Mesothelial cell of epicardium (in vitro differentiated cells): ENCODE measurements at places on chromosomes 5 and 9. TPM values are rescaled to one million over a fixed set of nuclear protein-coding genes. Genes with fewer than 3 reads are reported as not detected.

- no peak overlapping the region for H3K27ac ChIP-seq
- no peaks in the 10 kb centered on the region for H3K4me1 ChIP-seq
Observed at GRCh38 chr5:10410662-10411061, 31.0 kb upstream of the ROPN1L start.

DNA sequence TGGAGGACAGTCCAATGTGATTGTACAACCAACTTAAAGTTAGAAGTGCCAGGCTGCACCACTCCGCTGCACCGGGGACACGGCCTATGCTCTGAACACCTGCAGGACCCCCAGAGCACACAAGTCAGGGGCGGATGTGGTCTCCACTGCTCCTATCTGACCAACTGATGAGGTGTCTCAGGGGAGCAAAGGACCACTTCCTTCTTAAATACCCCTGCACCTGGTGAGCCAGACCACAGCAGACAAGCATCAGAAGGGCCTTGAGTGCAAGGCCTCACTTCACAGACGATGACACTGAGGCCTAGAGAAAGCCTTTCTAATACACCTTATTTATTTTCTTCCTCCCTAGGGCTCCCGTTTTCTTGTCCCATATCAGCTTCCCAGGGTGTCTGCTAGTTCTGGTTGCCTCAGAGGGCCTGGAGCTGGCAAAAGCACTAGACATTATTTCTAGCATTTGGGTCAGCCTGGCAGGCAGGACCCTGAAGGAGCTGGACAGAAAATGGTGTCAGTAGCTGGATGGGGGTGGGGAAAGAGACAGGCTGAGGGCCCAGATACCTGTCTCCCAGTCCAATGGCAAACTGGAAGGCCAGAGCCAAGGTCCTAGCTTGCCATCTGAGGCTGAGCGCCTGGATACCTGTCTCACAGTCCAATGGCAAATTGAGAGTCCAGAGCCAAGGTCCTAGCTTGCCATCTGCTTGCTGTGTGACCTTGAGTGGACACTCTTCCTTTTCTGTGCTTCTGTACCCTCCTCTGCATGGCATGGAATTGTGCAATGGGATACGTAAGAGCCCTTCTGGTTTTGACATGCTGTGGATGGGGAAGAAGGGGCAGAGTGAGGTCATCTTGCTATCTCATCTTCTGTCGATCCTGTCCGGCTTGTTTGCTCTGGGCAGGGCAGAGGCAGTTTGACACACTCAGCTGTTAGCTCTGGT lies 9.0 kb downstream of the CCDC69 start:
- H3K36me3 ChIP-seq: no peaks in the 10 kb centered on the region
- peaks cover 14% of the 10 kb centered on the region for H3K4me1 ChIP-seq
- H3K27ac ChIP-seq: no peak overlapping the region

- H3K36me3 ChIP-seq: no peaks in the 10 kb centered on the region
- no peak overlapping the region for H3K27ac ChIP-seq
- H3K27me3 ChIP-seq: no peaks in the 10 kb centered on the region
- no peak for DNase-seq
Observed at GRCh38 chr9:88998911-88999310, 7.6 kb downstream of the S1PR3 start.

GRCh38 chr9:6655036-6655435 lies 9.5 kb upstream of the GLDC start:
- H3K4me3 ChIP-seq: no peak overlapping the region
- no peaks in the 10 kb centered on the region for H3K36me3 ChIP-seq
- H3K27me3 ChIP-seq: no peaks in the 10 kb centered on the region
- no peak overlapping the region for H3K27ac ChIP-seq
- no peak for DNase-seq

DNA sequence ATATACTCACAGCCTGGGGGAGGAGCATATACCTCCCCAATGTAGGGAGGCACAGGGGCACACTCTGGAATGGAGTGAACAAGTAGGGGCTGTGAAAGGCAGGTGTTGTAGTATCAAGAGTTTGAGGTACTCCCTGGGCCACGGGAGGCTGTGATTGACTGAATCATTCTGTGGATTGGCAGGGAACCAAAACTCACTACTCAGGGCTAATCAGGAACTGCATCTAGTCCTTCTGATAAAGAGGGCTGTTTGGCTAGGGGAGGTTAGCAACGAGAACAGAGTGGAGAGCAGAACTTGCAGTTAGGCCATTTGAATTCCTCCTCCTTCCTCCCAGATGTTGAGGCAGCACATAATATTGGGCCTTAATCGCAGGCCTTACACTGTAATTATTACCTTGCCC lies 369.2 kb upstream of the MPDZ start:
- peaks cover 11% of the 10 kb centered on the region for H3K36me3 ChIP-seq
- H3K27me3 ChIP-seq: no peaks in the 10 kb centered on the region
- peaks cover 24% of the 10 kb centered on the region for H3K4me1 ChIP-seq

DNA sequence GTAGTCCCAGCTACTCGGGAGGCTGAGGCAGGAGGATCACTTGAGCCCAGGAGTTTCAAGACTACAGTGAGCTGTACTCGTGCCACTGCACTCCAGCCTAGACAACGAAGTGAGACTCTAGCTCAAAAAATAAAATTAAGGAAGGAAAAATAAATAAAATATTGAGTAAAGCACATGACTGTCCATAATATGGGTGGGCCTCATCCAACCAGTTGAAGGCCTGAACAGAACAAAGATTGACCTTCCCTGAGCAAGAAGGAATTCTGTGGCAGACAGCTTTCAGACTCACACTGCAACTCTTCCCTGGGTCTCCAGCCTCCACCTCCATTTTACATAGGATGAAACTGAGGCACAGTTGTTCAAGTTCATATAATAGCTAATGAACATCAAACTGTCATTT lies 72.3 kb downstream of the RAD23B start:
- no peaks in the 10 kb centered on the region for H3K27me3 ChIP-seq
- no peak for DNase-seq
- H3K27ac ChIP-seq: no peak overlapping the region
- no peak overlapping the region for H3K4me3 ChIP-seq
- H3K36me3 ChIP-seq: no peaks in the 10 kb centered on the region
- H3K4me1 ChIP-seq: no peaks in the 10 kb centered on the region

DNA sequence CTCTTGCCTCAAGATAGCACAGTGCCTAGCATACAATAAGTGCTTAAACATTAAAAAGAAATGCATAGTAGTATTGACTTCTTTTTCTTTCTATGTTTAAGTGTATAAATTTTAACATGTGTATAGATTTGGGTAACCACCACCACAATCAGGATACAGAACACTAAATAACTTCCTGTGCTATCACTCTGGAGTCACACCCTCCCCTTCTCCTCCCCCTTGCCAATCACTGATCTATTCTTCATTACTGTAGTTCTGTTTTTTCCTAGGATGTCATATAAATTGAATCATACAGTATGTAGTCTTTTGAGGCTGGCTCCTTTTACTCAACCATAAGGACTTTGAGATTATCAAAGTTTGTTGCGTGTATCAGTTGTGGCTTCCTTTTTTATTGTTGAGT lies 68.5 kb downstream of the OSTF1 start:
- no peaks in the 10 kb centered on the region for H3K4me1 ChIP-seq
- DNase-seq: no peak
- H3K4me3 ChIP-seq: no peak overlapping the region
- no peak overlapping the region for H3K27ac ChIP-seq
- no peaks in the 10 kb centered on the region for H3K27me3 ChIP-seq

DNA sequence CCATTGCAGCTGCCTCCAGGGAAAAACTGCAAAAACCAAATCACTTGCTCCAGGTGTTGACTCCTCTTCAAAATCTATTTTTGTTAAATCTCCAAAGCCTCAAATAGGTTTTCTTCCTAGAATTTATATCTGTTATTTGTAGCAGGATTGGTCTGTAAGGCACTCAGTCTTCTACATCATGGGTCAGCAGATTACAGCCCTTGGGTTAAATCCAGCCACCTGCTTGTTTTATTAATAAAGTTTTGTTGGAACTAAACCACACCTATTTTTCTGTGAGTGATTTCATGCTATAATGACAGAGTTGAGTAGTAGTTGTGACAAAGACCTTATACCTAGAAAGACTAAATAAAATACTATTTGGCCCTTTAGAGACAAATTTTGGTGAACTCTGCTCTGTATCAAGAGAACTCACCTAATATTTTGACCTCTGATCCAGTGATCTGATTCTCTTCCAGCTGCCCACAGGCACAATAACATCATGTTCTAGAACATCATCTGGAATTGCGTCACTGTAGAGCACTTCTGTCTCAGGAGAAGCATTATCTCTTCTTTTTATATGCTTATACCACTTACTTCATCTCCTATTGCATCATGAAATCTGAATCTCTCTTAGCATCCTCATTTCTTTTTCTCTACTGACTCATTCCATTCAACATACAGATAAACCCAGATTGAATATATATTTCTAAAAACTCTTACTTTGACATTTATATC lies 130.1 kb downstream of the RPS23 start:
- no peak overlapping the region for H3K4me3 ChIP-seq
- no peaks in the 10 kb centered on the region for H3K27me3 ChIP-seq
- peaks cover 10% of the 10 kb centered on the region for H3K4me1 ChIP-seq

- no peak overlapping the region for H3K27ac ChIP-seq
- no peak for DNase-seq
- H3K27me3 ChIP-seq: peaks cover 6% of the 10 kb centered on the region
- peaks cover 2% of the 10 kb centered on the region for H3K4me1 ChIP-seq
- no peak overlapping the region for H3K4me3 ChIP-seq
Observed at GRCh38 chr9:121976751-121977150, 116.4 kb downstream of the TTLL11 start.

DNA sequence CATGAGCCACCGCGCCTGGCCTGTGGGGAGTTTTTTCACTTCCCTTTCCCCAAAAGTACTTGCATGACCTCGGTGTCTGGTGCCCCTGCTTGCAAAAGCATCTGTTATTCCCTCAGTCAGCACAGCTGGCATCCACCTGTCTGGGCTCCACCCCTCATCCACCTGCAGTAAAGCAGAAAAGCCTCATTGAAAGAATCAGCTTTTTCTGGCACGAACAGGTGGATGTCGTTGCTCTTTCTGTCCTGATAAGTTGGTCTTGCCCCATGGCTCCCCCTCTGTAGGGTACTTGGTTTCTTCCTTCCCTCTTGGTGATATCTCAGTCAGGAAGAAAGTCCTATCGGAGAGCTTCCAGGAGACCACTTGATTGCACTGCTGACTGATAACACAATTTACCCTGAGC lies 37.4 kb downstream of the WWC1 start:
- H3K4me3 ChIP-seq: peak overlapping the region; percentile 8
- H3K4me1 ChIP-seq: peaks cover 45% of the 10 kb centered on the region
- DNase-seq: no peak
- no peaks in the 10 kb centered on the region for H3K36me3 ChIP-seq

- no peaks in the 10 kb centered on the region for H3K27me3 ChIP-seq
- H3K4me1 ChIP-seq: peaks cover 43% of the 10 kb centered on the region
- DNase-seq: peak; percentile 71
Observed at GRCh38 chr5:59039296-59040023, 456.6 kb downstream of the RAB3C start.

DNA sequence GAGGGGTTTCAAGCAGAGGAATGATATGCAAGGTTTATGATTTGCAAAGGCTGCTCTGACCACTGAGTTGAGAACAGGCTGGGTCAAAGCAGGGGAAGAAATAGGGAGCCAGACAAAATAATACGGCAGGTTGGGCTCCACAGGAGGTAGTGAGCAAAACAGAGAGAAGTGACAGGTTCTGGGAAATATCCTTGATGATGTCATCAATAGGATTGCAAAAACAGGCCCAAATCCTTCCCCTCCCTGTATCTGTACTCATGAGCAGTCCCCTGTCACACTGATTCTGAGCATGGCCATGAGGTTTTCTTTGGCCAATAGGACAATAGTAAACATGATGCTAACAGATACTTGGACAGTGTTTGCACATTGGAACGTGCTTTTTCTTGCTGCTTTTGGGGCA lies 471.8 kb upstream of the BRINP1 start:
- no peaks in the 10 kb centered on the region for H3K36me3 ChIP-seq
- no peak overlapping the region for H3K4me3 ChIP-seq
- H3K27me3 ChIP-seq: no peaks in the 10 kb centered on the region
- H3K27ac ChIP-seq: peak overlapping the region; percentile 67

DNA sequence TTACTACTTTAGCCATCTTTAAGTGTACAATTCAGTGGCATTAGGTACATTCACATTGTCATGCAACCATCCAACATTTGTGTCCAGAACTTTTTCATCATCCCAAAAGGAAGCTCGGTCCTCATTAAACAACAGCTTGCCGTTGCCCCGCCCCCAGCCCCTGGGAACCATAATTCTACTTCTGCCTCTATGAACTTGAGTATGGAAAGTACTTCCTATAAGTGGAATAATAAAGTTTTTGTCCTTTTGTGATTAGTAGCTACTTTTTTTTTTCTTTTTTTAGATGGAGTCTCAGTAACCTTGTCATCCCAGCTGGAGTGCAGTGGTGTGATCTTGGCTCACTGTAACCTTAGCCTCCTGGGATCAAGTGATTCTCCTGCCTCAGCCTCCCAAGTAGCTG lies 5.0 kb downstream of the GBGT1 start:
- H3K27me3 ChIP-seq: no peaks in the 10 kb centered on the region
- DNase-seq: no peak
- H3K36me3 ChIP-seq: peaks cover 20% of the 10 kb centered on the region
- no peaks in the 10 kb centered on the region for H3K4me1 ChIP-seq
- no peak overlapping the region for H3K4me3 ChIP-seq
- no peak overlapping the region for H3K27ac ChIP-seq

DNA sequence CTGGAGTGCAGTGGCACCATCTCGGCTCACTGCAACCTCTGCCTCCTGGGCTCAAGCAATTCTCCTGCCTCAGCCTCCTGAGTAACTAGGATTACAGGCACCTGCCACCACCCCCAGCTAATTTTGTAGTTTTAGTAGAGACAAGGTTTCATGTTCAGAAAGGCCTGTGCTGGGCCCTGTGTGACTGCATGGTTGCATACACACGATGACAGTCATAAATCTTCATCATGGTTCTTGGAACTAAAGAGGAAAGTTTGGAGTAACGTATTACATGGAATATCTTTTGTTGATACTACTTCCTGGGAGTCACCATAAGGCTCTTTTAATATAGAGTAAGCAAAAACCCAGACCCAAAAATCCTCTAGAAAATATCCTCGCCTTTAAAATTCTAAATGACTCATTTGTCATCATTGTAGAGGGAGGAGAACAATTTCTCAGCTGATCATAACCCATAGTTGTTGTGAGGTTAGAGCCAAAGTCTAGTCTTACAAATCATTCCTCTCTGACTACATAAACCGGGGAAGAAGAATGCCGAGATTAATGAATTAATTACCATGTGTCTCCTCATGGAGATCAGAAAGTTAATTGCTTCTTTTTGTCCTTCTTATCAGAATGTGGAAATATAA lies 47.0 kb downstream of the KLF9 start:
- H3K4me3 ChIP-seq: no peak overlapping the region
- no peaks in the 10 kb centered on the region for H3K27me3 ChIP-seq
- peaks cover 6% of the 10 kb centered on the region for H3K36me3 ChIP-seq

- no peak for DNase-seq
- H3K27me3 ChIP-seq: peaks cover 3% of the 10 kb centered on the region
- no peak overlapping the region for H3K4me3 ChIP-seq
Observed at GRCh38 chr5:170769898-170770416, 13.6 kb upstream of the GABRP start.

The PKD2L2 gene
- total RNA-seq: not detected in 3 replicates

The SOHLH1 gene
- total RNA-seq: not detected in 3 replicates

The TMEM171 gene
- total RNA-seq: 0.18 TPM in 2 of 3 replicates, not detected in the other

The PCDHGC5 gene
- total RNA-seq: 2.6 to 3.5 TPM (median 3.5 TPM) in 3 replicates

The WDR38 gene
- total RNA-seq: not detected in 3 replicates

The RMRP gene
- total RNA-seq: 20,234 to 21,305 TPM (median 21,148 TPM) in 3 replicates

The GABRG2 gene
- 0.56 to 0.63 TPM in 2 of 3 replicates, not detected in the other for total RNA-seq

The ACOT12 gene
- total RNA-seq: not detected in 3 replicates
